ENCODE measurements at places on chromosomes 12 and 14. TPM values are rescaled to one million over a fixed set of nuclear protein-coding genes. Genes with fewer than 3 reads are reported as not detected.
A peak's percentile ranks its signal among the peaks of the same experiment; 100 is the strongest.

The SOX5 gene
- total RNA-seq, result 5.1 TPM

The NTS gene
- total RNA-seq, result not detected

GRCh38 chr14:102344084-102344483 is 18.6 kb downstream of the CINP start:
- H3K27ac ChIP-seq, result no peak overlapping the region
- no peaks in the 10 kb centered on the region for H3K4me1 ChIP-seq
- no peaks in the 10 kb centered on the region for H3K27me3 ChIP-seq
- no peak for DNase-seq

GRCh38 chr12:84805474-84805858 is 107.1 kb downstream of the SLC6A15 start:
- no peak overlapping the region for H3K27ac ChIP-seq
- H3K4me1 ChIP-seq, result no peaks in the 10 kb centered on the region
- H3K36me3 ChIP-seq, result no peaks in the 10 kb centered on the region

DNA sequence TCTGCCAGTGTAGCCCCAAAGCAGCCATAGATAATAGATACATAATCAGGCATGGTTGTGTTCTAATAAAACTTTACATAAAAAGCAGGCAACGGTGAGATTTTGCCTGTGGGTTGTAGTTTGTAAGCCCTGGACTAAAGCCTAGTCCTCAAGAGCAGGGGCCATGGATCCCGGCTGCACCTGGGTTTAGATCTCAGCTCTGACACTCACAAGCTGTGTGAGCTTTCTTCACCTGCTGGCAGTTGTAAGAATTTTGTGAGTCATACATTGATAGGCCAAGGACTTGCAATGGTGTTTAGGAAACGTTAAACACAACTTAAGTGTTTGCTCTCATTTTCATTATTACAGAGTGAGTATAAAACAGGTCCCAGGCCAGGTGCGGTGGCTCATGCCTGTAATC is 395.8 kb upstream of the TBX3 start:
- no peaks in the 10 kb centered on the region for H3K4me1 ChIP-seq
- H3K36me3 ChIP-seq, result no peaks in the 10 kb centered on the region
- no peak overlapping the region for H3K4me3 ChIP-seq

DNA sequence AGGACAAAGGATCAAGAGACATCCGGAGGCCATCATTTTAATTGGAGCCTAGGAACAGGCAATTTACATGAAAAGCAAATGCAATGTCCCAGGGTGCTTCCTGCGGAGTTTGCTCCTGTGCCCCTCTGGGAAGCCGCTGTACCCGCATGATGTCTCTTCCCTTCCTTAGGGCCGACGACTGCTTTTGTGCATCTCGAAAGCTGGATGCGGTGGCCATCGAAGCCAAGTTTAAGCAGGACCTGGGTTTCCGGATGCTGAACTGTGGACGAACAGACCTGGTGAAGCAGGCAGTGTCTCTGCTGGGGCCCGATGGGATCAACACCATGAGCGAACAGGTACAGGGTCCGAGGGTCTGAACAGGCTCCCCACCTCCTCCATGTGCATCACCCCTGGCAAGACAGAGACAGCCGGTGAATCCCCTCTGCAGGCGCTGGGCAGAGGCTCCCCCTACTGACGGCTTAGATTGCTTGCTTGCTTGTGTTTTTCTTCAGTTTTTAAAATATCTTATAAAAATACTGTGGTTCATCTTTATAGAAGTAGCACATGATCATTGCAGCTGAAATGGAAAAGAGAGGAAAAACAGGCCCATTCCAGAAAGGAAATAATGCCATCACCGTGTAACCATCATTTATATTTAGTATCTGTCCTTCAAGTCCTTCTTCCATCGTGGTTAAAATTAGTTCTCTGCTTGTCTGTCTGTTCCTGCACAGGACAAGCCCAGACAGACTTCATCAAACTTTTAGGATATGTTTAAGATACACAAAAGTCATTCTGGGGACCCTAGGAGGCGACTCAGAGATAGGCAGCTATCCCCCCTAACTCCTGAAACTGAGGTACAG is 75.4 kb upstream of the PWP1 start:
- no peaks in the 10 kb centered on the region for H3K27me3 ChIP-seq
- H3K4me1 ChIP-seq, result no peaks in the 10 kb centered on the region
- H3K36me3 ChIP-seq, result no peaks in the 10 kb centered on the region
- no peak overlapping the region for H3K27ac ChIP-seq

GRCh38 chr14:85528080-85528896 is 1.7 kb upstream of the FLRT2 start:
- peak; percentile 92 for DNase-seq
- peak overlapping the region; percentile 94 for H3K27ac ChIP-seq
- peak overlapping the region; percentile 73 for H3K4me3 ChIP-seq
- H3K27me3 ChIP-seq, result no peaks in the 10 kb centered on the region
- H3K36me3 ChIP-seq, result no peaks in the 10 kb centered on the region
- H3K4me1 ChIP-seq, result peaks cover 40% of the 10 kb centered on the region

GRCh38 chr14:75213172-75213571 is 36.8 kb upstream of the TMED10 start:
- peaks cover 6% of the 10 kb centered on the region for H3K4me1 ChIP-seq
- H3K27ac ChIP-seq, result no peak overlapping the region
- H3K36me3 ChIP-seq, result no peaks in the 10 kb centered on the region
- no peak for DNase-seq
- no peaks in the 10 kb centered on the region for H3K27me3 ChIP-seq

DNA sequence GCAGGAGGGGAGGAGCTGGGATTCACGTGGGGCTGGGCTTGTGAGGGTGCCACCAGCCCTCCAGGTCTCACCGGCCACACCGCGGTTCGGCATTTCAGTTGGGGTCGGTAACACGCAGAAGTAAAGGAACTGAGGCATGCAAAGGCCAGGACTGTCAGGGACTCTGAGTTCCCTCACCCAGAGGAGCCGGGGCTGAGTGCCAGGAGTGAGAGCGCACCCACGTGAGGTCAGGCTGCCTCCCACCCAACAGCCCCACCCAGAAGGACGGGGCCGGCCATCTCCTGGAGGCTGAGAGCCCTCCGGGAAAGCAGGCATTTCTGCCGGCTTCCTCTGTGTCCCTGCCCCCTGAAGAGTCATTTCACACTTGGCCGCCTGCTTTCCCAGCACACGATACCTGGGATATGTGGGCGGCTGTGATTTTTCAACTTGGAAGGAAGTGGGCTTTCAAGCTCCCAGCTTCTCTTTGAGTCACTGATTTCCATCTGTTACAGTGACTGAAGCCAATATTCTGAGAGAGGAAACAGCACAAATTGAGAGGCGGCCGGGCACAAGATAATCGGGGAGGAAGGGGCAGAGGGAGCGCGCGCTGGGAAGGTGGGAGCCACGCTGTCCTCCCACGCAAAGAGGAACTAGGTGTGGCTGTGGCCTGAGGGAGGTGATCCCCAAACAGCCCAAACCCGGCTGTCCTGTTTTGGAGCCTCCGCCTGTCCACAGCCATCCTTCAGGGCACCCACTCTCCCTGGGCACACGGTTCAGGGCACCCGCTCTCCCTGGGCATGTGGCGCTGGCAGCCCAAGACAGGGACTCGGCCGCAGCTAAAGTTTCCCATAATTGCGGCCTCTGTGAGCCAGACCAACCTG is 19.0 kb downstream of the GALNT9 start:
- H3K27ac ChIP-seq, result no peak overlapping the region
- H3K4me3 ChIP-seq, result no peak overlapping the region
- H3K4me1 ChIP-seq, result no peaks in the 10 kb centered on the region
- DNase-seq, result no peak
- H3K27me3 ChIP-seq, result no peaks in the 10 kb centered on the region

GRCh38 chr12:95386051-95386450 is 87.9 kb upstream of the METAP2 start:
- no peak for DNase-seq
- H3K27ac ChIP-seq, result no peak overlapping the region
- peak overlapping the region; percentile 76 for H3K4me3 ChIP-seq
